ENCODE measurements at places on chromosomes 7 and 10. TPM values are rescaled to one million over a fixed set of nuclear protein-coding genes. Genes with fewer than 3 reads are reported as not detected.

Gene AZGP1
- not detected for total RNA-seq

GRCh38 chr7:150307904-150308303 is 15.3 kb upstream of the LRRC61 start:
- no peak for DNase-seq

DNA sequence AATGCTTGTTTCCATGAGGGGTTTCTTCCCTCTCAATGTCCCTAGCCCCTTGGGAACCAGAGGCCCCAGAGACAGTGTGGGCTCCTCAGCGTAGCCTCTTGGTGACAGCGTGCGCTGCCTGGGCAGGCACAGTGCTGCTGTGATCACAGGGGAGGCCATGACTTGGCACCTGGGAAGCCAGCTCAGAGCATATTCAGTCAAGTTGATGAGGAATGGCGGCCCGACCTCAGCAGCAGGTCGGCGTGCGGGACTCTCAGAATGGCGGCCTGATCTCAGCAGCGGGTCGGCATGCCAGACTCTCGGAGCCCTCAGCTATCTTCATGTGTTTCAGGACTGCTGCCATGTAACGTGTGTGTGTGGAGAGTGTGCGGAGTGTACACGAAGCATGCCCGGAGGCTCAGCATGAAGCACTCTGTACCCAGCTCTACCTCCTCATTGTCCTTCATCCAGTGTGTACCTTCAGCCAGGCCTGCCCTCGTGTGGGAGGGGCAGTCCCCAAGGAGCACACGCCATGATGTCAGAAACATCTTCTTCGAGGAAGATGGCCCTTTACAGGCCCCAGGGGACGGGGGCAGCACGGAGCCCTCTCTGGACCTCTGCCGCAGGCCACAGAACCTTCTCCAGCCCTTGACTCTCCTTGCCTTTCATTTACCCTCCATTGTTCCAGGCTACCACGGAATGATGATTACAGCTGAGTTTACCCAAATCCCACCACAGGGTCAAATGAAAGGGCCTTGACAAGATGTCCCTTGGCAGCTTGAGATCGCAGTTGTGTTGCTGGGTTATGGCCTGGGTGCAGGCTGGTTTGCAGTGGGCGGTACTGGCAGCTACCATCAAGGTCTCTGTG is 130.4 kb downstream of the SMURF1 start:
- no peak for DNase-seq

DNA sequence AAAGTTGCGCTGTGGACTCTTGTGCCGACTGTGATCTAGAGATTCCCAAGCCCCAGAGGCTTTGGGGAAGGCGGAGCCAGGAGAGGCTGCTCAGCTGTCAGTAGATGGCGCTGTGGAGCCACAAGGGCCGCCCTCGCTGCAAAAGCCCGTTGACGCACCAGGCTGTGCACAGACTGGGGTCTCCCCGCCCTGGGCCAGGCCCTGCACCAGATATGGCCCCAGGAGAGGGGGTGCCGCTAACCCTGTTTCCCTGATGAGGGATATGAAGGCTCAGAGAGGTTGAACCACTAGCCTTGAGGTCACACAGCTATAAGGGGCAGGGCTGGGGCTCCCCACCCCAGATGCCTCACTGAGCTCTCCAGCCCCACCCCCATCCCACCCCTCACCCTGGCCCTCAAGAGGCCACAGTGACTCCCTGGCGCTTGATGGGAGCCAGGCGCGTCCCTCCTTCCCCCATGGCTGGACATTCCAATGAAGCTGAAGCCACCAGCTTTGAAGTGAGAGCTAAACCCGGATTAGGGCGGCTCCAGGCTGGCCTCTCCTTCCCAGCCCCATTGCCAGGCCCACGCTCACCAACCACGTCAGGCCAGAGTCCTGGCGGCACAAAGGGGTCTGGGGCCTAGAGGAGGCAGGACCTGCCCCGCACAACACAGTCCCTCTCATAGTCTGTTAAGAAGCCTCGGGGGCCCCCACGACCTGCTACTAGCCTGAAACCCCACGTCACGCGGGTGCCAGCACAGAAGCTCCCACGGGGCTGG is 26.4 kb downstream of the MYL10 start:
- DNase-seq = peak; percentile 70

GRCh38 chr7:97026715-97027426 is 2.2 kb upstream of the DLX5 start:
- DNase-seq = no peak

DNA sequence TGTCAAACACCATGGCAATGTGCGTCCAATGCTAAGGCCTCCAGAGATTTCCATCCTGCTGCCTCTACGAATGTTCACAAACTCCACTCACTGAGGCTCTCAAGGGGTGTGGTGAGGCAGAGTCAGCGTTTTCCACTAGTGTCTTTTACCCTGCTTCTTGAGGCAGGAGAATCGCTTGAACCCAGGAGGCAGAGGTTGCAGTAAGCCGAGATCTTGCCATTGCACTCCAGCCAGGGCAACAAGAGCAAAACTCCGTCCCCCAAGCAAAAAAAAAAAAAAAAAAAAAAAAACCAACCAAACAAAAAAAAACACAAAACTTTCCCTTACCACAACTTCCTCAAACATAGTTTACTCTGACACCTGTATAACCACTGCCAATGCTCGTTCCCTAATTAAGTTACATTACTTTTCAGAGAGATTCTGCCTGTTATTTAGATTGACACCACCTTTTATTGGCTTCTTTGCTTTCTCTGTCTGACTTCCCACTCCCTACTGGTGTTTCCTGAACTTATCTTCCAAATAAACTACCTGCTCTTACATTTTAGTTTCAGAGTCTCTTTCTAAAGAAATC is 102.1 kb upstream of the ZNF746 start:
- no peak for DNase-seq

DNA sequence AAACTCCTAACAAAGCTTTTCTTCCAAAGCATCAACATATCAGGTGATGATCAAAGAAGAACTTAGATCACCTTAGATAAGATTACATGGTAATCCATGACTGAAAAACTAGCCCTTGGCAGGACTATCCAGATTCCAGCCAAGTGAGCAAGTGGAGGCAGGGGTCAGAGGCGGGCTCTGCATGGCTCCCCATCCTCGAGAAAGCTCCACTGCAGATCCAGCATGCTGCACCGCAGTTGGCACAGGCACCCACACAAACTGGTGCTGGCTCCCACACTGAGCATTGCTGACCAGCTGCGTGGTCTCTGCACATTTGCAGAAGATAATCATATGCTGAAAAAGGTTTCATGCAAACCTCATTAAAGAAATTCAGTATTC is 10.1 kb downstream of the PSAP start:
- no peak for DNase-seq

GRCh38 chr10:3330663-3331062 is 158.1 kb upstream of the PITRM1 start:
- DNase-seq = no peak

Gene ADIRF
- total RNA-seq = not detected
